ENCODE measurements at places on chromosomes 11 and 22.

- DNase-seq: no peak
Measured at GRCh38 chr11:127643268-127644058, 642.9 kb upstream of the KIRREL3 start.

DNA sequence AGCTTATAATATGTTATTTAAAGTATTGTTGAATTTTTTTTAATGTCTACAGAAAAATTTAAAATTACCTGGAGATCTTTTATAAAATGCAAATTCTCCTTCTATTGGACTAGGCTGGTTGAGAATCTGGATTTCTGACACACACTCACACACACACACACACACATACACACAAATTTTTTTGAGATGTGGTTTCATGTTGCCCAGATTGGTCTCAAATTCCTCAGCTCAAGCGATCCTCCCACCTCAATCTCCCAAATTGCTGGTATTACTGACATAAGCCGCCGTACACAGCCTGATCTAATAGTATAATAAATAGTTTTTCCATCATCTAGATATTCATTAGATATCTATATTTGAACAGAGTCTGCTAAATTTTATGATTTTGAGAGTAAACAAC, 4.5 kb upstream of the RFPL1 start:
- no peak for DNase-seq

GRCh38 chr11:60389279-60389910, 6.9 kb upstream of the MS4A14 start:
- DNase-seq: no peak

- DNase-seq: no peak
Measured at GRCh38 chr11:33461369-33462125, 204.4 kb downstream of the HIPK3 start.

DNA sequence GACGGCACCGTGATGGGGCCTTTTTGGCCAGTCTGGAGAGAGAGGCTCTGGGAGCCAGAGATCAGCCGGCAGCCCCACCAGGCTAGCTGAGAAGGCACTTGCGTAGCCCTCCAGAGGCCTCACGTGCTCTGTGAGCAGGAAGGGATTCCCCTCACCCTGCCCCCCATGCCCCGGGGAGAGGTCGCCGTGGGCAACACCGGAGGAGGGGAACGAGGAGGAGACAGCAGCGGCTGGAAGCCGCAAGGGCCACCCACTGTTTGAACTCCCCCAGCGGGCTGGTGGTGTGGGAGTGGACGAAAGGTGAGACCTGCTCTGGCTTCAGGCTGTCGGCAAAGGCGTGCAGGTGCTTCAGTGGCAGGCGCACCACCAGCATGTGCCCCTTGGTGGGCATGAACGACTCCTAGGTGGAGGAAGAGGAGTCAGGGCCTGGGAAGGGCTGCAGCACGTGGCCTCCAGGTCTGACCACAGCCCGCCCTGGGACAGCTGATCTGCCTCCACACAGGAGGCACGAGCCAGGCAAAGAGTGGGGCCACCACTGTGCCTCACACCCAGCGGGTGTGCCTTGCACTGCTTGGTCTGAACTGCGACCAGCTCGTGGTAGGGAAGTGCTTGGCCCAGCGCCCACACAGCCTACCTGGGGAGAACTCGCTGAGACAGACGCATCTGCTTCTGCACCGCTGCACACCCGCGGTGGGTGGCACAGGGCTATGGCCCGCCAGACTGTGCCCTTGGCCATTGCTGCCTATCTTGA, 99.9 kb downstream of the MED15 start:
- DNase-seq: no peak

DNA sequence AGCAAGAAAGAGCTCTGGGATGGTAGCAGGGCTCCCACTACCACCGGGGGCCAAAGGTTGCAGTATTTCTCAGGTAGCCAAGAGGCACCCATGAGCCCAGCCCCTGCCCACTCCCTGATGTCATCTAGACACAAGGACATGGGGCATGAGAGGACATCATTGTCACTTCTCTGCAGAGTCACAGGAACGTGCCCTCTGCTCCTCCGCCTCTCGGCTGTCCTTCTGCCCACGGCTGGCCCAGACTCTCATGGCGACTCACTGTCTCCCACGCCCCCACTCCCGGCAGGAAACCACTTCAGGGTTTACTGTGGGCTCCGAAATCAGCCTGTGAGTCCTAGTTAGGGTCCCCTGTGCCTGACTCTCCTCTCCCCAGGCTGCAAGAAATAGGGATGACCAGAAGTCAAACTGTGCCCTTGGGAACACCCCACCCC, 1.8 kb upstream of the GAL start:
- DNase-seq: no peak
